ENCODE measurements at places on chromosomes 4 and X. TPM values are rescaled to one million over a fixed set of nuclear protein-coding genes. Genes with fewer than 3 reads are reported as not detected.

Gene FAM184B
- under 0.01 TPM for total RNA-seq

DNA sequence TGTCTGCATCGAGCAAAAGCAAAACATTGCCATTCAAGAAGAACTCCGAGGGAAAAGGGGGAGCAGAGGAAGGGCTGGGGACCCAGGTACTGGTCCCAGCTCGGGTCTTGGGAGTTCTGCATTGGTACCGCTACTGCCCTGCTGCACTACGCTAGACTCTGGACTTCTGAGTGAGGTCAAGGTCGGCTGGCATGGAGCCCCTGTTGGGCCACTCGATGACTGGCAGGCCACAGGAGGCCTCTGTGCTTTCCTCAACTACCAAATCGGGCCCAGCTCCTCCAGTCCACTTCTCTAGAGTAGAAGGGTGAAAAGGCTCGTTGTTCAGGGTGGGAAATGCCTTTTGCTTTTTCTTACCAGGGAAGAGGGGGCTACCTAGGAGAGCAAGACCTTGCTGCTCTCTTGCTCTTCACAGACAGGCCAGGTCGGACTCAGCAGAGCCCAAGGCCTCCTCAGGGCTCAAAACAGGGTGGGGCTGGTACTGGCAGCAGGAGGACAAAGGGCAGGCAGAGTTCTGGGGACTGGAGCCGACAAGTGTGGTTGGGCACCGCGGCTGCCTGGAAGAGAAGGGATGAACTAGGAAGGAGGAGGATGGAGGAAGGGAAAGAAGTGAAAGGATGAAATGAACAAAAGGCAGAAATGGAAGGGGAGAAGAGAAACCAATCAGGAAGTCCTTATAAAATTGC is 8.9 kb upstream of the IRAK1 start:
- DNase-seq, result no peak

Gene FGB
- not detected for total RNA-seq

GRCh38 chr4:9925750-9926439 is 95.4 kb downstream of the SLC2A9 start:
- no peak for DNase-seq

DNA sequence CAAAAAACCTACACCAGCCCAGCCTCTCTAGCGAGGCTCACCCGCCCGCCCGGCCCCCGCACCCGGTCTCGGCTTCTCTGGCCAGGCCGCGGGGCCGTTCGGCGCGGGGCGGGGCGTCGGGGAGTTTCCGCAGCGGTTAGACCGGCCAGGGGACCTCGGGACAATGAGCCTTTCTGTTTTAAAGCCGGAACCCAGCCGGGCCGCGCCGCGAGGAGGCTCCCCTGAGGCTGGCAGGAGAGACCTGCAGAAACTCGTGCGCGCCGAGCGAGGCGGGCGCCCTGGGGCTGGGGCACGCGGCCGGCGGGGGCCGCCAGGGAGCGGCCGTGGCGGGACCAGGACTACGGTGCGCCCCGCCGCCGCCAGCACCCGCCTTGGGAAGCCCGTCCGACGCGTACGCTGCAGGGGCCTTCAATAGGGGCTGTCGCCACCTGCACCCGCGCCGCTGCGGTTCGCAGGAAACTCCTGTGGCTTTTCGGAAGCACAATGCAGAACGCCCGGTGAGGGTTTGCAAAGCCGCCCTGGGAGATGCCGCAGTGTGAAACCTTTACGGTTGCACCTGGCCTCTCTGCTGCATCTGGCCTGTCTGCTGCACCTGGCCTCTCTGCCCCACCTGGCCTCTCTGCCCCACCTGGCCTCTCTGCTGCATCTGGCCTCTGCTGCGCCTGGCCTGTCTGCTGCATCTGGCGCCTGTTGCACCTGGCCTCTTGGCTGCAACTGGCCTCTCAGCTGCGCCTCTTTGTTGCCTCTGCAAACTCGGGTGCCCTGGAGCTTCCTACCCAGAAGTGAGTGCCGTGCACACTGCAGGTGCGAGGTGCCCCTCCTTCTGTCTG is 63.9 kb downstream of the TRAPPC11 start:
- peak; percentile 15 for DNase-seq

Gene NPY1R
- under 0.01 TPM for total RNA-seq

Gene ACSL1
- total RNA-seq, result 30.1 TPM

DNA sequence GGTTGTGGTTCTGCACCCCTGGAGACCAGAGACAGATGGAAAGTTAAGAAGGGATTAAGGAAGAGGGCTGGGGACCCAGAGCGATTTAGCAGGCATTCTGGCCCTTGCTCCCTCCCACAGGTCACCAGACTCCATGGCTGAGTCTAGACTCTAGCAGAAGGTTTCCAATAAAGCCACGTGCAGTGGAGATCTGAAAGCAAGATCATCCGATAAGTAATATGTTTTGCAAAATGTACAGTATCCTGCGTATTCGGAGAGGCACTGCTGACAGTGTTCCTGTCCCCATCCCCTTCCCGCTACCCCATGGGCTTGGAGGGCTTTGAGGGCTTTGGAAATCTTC is 531 bp upstream of the GPRIN3 start:
- peak; percentile 9 for DNase-seq

Gene GNL3L
- total RNA-seq, result 18.7 TPM

- DNase-seq, result no peak
Observed at GRCh38 chr4:103303011-103303410, 104.9 kb upstream of the CENPE start.

GRCh38 chr4:7428261-7429068 is 6.3 kb downstream of the PSAPL1 start:
- DNase-seq, result no peak

Gene XAGE1A
- total RNA-seq, result not detected

GRCh38 chr4:184487503-184487902 is 13.2 kb upstream of the IRF2 start:
- no peak for DNase-seq

DNA sequence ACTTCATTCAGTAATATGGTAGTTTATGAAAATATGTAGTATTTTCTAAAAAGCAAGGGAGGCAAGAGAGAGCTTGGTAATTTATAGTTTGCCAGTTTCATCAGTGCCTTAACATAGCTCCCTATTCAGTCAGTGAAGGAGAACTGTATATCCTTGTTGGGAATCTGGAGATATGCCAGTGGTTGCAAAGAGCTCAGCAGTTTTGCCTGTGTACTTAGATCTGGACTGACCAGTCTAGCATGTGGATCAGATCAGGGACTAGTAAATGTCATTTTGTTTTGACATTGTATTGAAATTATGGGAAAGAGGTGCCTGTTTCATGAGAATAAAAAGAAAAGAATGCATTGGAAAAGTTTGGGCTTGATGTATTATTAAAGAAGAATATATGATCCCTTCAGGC is 88.6 kb downstream of the ZIC3 start:
- no peak for DNase-seq

Gene SMR3B
- not detected for total RNA-seq

- peak; percentile 79 for DNase-seq
Observed at GRCh38 chr4:165207431-165208220, at the start of gene KLHL2. KLHL2 (plus strand) TSS chr4:165207561; CDS start chr4:165207877, 316 bp downstream.

Gene SPINK2
- total RNA-seq, result not detected

Gene GPRASP2
- 24.6 TPM for total RNA-seq

GRCh38 chrX:66050140-66050569 is 10.3 kb upstream of the VSIG4 start:
- no peak for DNase-seq

DNA sequence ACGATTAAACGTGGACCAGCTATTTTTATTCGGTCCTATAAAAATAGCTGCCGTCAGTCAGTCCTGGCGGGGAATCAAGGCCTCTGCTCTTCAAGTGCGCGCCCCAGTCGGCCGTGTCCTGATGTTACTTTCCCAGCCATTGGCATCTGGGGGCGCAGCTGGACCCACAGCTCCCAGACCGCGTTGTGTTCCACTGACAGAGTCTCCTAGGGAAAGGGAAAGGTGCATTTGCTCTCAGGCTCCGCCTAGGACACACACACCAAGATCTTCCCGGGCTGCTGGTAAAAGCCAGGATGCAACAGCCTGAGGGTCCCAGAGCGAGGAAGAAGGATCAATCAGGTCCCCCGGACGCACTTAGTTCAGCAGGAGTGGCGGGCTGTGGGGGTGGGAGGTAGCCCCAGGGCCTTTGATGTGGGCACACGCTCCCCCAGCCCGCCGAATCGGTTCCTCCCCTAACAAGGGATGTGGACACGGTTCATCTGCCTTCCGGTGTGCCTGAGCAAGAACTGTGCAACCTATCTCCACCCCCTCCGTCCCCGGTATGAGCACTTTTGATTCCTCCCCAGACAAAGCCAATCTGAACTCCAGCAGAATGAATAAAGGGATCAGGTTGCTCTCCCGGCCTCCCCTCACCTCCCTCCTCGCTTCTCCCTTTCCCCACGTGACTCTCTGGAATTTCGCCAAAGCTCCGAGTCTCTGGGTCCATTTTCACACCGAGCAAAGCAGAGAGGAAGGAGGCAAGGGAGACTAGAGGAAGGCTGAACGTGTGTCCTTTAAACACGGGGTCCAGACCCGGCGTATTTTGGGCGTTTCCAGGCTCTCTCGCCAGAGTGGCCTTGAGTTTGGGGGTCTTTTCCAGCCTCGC is 626 bp upstream of the FRAS1 start:
- DNase-seq, result peak; percentile 75

Gene BEX2
- total RNA-seq, result 2.8 TPM

Gene L1CAM
- 0.99 TPM for total RNA-seq

Gene CD38
- under 0.01 TPM for total RNA-seq

DNA sequence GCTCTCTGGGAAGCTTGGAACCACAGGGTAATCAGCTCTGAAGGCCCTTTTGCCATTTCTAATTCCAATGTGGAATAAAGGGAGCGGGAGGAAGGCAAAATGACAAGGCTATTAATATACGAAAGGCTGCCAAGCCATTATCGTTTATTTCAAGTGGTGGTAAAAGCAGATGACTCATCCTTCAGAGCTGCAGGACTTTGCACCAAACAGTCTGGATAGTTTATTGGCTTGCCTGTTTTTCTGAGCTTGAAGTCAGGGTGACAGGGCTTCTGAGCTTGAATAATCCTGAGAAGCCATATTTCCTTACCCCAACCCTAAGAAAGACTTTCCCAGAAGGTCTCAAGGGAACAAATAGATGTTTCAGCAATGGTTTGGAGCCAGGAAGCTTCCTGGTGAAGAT is 7.7 kb upstream of the GABRE start:
- DNase-seq, result peak; percentile 59

DNA sequence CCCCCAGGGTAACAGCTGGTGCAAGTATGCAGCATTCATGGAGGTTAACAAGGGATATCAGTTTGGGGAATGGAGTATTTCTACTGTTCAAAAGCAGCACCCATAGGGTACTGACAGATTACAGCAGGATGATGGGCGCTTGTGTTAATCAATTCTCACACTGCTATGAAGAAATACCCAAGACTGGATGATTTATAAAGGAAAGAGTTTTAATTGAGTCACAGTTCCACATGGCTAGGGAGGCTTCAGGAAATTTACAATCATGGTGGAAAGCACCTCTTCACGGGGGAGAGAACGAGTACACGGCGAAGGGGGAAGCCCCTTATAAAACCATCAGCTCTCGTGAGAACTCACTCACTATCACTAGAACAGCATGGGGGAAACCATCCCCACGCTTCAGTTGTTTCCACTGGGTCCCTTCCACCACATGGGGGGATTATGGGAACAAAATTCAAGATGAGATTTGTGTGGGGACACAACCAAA is 64.1 kb downstream of the TNIP2 start:
- DNase-seq, result no peak

DNA sequence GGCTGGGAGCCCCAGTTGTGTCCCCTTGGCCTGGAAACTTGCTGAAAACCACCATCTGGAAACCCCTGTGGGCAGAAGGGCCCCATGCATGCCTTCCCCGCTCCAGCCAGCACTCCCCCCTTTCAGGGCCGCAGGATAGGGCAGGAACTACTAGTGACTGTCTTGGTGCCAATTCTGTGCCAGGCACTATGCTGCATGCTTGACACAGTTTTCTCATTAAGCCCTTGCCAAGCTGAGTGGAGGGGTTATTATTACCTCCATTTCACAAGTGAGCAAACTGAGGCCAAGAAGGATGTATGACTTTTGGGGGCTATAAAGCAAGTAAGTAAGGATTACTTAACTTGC is 73.6 kb upstream of the PJA1 start:
- no peak for DNase-seq

GRCh38 chr4:158856852-158857251 is 88.0 kb downstream of the FNIP2 start:
- DNase-seq, result peak; percentile 54
